ENCODE measurements at places on chromosomes 7 and 10. TPM values are rescaled to one million over a fixed set of nuclear protein-coding genes. Genes with fewer than 3 reads are reported as not detected.

GRCh38 chr7:158351481-158351880 is 236.1 kb downstream of the PTPRN2 start:
- no peak for DNase-seq

HELLS gene
- polyA plus RNA-seq = 0.07 TPM

DNA sequence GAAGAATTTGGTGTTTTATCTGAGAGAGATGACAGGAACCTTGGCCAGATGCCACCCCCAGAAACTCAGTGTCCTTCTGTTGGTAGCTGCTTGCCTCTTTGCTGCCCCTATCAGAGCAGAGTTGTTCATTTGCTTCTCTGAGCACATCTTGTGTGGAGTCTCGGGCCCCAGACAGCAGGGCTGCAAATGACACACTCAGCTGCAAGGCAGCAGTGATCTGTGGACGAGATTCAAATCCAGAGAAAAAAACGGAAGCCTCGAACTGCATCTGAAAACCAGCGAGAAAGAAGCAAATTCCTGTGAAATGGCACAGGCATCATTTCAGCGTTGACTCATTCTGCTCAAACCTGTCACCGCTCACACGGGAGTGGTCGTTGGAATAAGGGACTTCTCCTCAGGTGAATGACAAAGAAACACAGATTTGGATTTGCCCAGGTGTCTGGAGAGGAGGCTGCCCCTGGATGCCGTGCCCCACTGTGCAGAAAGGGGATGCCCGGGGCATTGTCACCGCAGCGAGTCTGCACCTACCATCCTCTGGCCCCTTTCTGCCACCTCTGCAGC is 144.7 kb downstream of the PFKFB3 start:
- DNase-seq = peak; percentile 28

DNA sequence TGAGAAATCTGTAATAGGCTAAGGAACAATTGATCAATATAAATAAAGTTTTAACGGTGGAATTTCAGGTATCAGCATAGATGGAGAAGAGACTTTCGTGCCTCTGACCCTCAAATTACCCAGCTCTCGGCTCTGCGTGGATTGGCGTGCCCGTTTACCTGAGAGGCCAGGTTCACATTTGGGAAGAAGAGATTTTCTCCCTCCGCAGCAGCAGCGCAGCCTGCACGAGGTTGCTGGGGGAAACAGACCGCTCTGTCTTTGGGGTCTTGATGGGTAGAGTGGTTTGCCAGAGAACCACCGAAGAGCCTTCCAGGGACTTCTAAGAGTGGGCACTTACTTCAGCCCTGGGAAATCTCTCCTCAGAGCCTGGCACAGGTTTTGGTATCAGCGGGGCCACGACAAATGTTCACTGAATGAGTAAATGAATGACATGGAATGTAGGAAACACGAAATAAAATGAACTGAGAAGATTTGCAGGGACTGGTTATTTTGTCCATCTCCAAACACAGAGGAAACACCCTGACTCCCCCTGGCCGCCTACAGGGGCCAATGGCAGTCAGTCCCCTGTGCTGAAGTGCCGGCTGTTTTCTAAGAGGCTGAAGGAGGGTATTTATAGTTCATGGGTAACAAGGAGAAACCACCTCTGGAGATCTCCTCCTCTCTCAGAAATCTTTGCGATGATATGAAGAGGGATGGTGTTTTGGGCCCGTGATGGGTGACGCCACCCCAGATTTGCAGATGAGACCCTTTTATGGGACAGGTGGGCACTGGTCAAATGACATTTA is 338.5 kb downstream of the ADARB2 start:
- DNase-seq = no peak

DNA sequence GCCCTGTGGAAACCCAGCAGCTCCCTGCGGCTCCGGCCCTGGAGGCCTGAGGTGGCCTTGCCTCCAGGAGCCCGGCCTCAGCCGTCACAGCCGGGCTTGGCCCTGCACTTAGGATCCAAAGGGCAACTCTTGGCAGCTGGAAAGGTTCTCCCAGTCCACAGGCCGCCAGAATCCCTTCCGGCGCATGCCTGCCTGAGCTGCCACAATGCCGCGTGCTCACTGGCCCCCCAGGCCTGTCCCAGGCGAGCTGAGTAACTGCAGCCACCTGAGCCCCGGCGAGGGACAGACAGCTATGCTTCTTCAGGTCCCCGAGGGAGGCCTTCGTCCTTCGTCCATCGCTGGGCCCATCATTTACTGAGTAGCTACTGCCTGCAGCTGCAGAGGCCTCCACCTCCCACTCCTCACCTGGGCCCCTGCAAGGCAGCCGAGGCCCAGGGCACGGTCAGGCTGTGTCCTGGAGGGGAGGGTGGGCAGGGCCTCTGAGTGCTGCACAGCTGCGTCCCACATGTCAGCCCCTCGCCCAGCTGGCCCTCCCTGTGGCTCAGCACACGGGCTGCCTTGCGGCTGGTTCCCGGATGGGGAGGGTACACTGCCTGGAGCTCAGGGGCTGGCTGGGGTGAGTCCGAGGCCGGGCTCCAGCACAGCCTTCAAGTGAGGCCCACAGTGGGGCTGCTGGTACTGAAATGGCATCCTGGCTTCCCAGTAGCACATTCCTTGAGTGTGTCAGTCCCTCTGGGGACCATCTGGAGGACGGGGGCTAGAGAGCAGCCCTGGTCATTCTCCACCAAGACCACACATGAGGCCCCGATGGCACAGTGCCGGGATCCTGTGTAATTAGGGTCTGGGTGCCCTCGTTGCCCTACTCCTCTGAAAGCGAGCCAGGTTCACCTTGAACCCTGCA is 172.5 kb downstream of the ELFN1 start:
- DNase-seq = no peak

Data from CD14-positive monocyte (primary cell).